ENCODE measurements at places on chromosomes 2 and 18.

GRCh38 chr18:56709463-56709862 is 58.3 kb downstream of the WDR7 start:
- DNase-seq = peak; percentile 44

GRCh38 chr2:110793034-110793433 is 60.7 kb downstream of the ACOXL start:
- DNase-seq = no peak

- no peak for DNase-seq
Measured at GRCh38 chr2:217008794-217009193, 148.9 kb upstream of the TNP1 start.

DNA sequence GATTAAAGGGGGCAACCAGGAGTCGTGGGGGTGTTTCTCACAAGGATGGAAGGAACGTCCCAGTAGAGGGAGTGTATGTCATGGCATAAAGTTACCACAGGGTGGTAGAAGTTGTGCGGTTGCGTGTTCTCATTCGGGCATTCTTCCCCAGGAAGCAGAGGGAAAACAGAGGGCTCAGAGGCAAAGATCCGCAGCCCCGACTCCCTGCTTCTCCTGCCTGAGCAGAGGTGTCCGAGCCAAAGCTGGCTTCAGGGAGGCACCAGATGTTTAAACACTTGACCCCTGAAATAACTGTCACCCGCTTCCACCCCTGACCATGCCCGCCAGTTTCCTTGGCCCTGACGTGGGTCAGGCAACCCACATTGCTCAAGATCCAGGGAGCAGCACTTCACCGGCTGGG is 83.7 kb downstream of the EN1 start:
- DNase-seq = no peak

- DNase-seq = no peak
Measured at GRCh38 chr2:149902081-149902480, 314.5 kb upstream of the MMADHC start.

DNA sequence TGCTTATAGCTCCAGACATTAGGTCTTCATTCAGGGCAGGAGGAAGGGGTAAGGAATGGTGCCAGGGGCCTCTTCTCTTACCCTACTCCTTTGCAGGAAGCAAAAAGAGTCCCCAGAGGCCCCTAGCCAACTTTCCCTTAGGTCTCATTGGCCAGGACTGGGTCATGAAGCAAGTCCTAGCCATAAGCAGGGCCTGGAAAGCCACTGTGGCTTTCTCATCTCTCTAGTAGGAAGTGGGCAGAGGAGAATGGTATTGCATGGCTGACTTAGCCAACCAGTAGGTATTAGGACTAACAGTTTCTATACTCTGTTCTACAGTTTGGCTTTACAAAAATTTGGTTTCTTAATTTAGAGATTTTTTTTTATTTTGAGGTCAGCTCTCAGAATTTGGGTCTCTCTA is 4.8 kb downstream of the FAM228A start:
- no peak for DNase-seq

DNA sequence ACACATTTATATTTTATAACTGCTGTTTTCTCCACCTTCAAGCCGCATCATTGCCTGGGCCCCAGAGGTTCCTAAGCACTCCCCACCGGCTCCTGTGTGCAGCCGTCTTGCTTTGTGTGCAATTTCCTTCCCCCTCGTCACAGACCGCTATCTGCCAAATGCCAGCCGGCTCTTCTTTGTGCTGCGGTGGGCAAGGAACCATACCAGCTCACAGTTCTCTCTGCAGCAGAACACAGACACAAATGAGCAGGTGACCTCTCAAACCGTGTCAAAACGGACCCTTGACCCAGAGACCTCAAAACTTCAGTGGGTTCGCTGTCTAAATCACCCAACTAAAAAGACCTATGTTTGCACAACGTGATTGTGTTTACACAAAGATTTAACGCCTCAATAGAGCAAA is 58.2 kb downstream of the KLF7 start:
- DNase-seq = no peak

GRCh38 chr2:231227310-231228162 is 29.1 kb downstream of the ARMC9 start:
- peak; percentile 85 for DNase-seq

DNA sequence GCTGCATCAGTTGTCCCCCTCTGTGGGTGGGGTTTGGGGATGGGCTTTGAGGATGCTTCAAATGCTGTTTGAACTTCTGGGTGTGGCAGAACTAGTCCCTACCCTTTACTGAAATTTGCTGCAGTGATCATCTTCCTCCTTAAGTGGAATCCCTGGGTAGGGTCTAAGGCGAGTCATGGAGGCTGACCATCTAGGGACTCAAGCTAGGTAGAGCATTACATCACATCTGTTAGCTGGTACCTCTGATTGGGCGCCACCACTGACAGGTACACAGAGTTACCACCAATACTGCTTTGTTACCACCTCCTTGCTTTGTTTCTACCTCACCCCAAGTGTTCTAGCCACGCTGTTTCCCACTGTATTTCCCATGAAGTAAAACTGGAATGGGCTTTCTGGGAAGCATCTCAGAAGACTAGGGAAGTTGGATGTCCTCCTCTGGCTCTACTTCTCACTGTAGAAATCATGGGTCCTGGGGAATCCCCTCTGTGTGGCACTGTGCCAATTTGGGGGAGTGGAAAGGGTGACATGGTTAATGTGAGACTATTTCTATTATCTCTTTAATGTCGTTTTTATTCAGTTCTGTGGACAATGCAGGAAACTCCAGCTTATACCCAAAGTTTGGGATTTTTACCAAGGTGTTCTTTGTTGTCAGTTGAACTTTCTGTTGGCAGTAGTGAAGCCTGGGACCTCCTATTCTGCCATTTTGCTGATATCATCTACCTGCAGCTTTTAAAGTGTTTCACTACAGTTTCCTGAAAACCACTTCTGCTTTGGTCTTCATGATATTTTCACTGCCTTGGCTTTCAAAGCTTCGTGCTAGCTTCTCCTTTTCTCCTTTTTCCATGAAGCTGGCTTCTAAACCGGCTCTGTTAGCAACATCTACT is 14.5 kb upstream of the SULT1C4 start:
- peak; percentile 30 for DNase-seq

DNA sequence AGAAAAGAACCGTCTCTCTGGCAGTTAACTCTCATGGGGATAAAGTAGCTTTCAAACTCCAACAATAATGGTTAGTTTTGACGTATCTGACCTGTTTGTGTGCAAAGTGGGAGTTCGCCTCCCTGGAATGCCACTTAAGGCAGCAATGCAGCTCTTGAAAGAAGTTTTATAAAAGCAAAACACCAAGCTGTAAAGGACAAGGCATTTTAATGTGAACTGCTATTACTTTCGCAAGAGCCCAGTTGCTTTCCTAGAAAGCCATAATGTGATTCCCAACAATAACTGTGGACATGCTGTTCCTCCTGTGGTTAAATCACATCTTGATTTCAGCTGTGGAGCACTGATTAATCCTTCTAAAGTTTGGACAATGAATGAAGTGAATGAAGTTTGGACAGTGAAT is 303.7 kb downstream of the PTPRM start:
- no peak for DNase-seq

DNA sequence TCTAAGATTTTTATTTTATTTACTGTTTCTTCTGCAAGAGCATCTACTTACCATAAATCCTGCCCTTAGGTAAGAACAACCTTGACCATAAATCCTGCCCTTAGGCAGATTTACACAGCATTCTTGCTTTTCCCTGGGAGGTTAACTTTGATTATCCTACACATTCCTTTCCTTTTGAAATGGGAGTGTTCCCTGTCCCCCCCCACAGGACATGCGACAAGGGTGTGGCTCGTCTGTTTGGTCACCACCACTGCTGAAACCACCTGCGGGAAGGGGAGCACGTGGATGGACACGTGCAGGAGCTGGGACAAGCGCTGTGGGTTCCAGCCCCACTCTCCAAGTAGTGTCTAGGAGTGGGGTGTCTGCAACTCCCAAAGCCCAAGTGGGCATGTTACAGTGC is 239.3 kb upstream of the SP5 start:
- DNase-seq = no peak

- DNase-seq = no peak
Measured at GRCh38 chr2:135664623-135665068, 77.0 kb upstream of the UBXN4 start.

GRCh38 chr2:174673876-174674275 is 76.3 kb upstream of the WIPF1 start:
- no peak for DNase-seq

- DNase-seq = no peak
Measured at GRCh38 chr2:15133461-15133860, 427.7 kb downstream of the NBAS start.

- DNase-seq = no peak
Measured at GRCh38 chr2:64793701-64794100, 140.0 kb upstream of the SERTAD2 start.

DNA sequence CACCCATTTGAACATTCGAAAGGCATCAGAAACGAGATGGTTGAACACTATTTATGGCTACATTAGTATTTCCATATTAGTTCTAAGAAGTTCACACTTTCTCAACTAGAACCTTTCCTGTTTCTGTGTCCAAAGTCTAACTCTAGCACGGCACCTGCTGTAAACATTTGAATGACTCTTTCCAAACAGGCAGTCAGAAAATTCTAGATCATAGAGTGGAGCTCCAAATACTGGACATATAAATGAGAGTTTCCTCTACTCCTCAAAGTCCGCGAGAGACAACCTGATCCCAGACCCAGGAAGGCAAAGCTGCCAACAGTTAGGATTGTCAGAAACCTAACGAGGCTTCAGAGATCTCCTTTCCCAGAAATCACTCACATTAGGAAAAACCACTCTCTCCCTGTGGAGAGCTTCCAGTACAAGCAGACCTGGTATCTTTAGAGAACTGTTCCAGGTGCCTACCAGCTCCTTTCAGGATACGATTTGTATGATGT is 10.6 kb downstream of the RND3 start:
- no peak for DNase-seq

- DNase-seq = peak; percentile 21
Measured at GRCh38 chr2:10911291-10912075, at the start of gene KCNF1. TSS of gene KCNF1 (plus strand) at chr2:10911934. CDS start at chr2:10912427, 493 bp downstream.

DNA sequence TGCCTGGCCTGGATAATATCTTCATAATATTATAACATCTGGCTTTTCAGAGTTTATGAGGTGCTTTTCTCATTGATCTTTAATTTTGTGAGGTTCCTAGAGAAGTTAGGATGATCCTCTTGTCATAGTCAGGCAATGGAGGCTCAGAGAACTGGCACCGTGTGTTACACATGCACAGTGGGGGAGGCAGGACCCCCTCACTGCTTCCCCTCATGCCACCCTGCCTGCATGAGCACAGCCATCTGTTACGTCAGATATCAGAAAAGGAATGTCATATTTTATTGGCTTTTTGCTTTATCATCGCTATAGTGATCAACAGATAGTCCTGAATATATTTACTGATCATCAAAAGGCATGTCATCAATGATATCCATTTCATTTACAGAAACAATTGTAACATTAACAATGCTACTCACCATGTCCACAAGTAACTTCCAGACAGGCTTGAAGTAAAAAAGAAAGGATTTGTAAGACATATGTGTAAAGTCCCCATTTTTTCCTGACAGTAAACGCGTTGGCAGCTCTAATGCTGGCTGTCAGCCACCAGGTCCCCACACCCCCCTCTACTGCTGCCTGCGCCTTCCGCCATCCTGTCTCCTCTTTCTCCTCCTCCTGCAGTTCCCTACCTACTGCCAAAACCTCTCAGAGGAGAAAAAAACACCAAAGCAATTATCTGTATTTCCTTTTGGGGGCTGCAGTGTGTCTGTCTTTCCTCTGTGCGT is 18.8 kb downstream of the ENOSF1 start:
- DNase-seq = no peak

DNA sequence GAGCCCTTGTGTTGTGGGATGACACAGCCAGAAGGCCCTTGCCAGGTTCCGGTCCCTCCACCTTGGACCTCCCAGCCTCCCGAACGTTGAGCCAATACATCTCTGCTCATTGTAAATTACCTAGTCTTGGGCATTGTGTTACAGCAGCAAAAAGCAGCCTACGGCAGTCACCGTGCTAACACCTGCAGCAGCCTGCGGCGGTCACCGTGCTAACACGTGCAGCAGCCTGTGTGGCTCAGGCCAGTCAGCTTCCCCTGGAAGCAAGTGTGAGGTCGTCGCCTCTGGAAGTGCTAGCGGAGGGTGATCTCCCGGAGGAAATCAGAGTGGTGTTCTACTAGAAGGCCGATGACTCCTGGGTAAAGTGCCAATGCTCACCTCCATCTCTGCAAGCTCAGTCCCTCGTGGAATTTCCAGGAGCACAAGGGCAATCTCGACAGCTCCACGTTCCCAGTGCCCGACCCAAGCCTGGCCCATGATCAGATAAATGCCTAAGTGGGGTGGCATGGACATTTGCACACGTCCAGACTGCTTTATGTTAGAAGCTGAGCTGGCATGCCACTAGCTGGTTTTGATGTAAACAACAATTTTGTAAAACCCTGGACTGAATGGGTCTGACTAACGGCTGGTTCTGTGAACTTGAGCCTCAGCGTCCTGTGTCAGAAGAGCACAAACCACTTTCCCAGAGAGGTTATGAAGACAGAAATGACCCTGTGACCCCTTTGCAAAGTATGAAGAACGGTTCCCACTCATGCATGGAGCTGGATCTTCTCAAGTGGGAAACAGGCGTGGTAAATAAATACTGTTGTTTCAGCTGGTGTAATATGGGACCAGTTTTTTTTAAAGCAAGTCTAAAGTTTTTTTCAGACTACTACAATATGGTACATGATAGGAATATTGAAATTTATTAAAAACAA is 11.4 kb upstream of the CNDP1 start:
- DNase-seq = no peak

DNA sequence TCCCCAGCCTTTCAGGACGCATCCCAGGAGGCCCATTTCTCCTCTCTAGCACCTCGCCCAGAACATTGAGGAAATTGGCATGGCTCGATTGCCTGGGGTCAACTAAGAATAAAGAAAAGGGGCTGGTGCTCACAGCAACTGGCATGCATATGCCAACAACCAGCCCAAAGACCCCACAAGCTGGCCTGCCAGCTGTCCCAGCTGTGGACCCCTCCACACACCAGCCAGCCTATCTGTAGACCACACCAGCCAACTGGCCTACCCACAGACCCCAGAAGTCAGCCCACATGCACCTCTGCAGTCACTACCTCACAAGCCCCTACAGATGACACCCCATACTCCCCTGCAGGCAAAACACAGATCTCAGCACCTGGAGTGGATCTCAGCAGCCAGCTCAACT is 123.8 kb upstream of the ID2 start:
- DNase-seq = no peak

GRCh38 chr2:241982706-241983570 is 113.4 kb downstream of the RTP5 start:
- DNase-seq = no peak
